ENCODE measurements at places on chromosomes 5 and 9. TPM values are rescaled to one million over a fixed set of nuclear protein-coding genes. Genes with fewer than 3 reads are reported as not detected.

The DIPK1B gene
- 71.3 TPM for total RNA-seq

The UGCG gene
- total RNA-seq: 16.0 TPM

The SMIM3 gene
- 0.51 TPM for total RNA-seq

The MAP3K1 gene
- total RNA-seq: 10.1 TPM

The RANBP17 gene
- total RNA-seq: 25.7 TPM

The WDR38 gene
- total RNA-seq: not detected

The ZBED3 gene
- total RNA-seq: 7.0 TPM

The C1QTNF3 gene
- 9.0 TPM for total RNA-seq

The PCDHB16 gene
- 20.1 TPM for total RNA-seq

The SPINK7 gene
- not detected for total RNA-seq

The CCL28 gene
- 1.1 TPM for total RNA-seq

The CDX1 gene
- not detected for total RNA-seq

The HABP4 gene
- total RNA-seq: 21.4 TPM

The GABRA1 gene
- not detected for total RNA-seq

The SPATA31E1 gene
- total RNA-seq: 0.71 TPM

Measured in glutamatergic neuron (in vitro differentiated cells).